ENCODE measurements at places on chromosomes 7 and 10. TPM values are rescaled to one million over a fixed set of nuclear protein-coding genes. Genes with fewer than 3 reads are reported as not detected.

The ZPBP gene
- not detected for total RNA-seq

The ADAM12 gene
- 1.8 TPM for total RNA-seq

The ASB4 gene
- under 0.01 TPM for total RNA-seq

The TAS2R4 gene
- 1.8 TPM for total RNA-seq

The FEZF1 gene
- not detected for total RNA-seq

The CCDC172 gene
- total RNA-seq = not detected

The RAB11FIP2 gene
- 12.6 TPM for total RNA-seq

The MSS51 gene
- total RNA-seq = 0.90 TPM

The TMEM270 gene
- not detected for total RNA-seq

The PNLIPRP3 gene
- total RNA-seq = 53.2 TPM

The GIMAP7 gene
- not detected for total RNA-seq

The PRTFDC1 gene
- total RNA-seq = 2.4 TPM

The SNX8 gene
- 8.7 TPM for total RNA-seq

The C10orf143 gene
- total RNA-seq = 0.26 TPM

The TMEM26 gene
- total RNA-seq = under 0.01 TPM

The PSD gene
- total RNA-seq = under 0.01 TPM

The MMRN2 gene
- 6.1 TPM for total RNA-seq

The MOSPD3 gene
- 1.8 TPM for total RNA-seq

The PDLIM1 gene
- 20.2 TPM for total RNA-seq

The GIMAP5 gene
- not detected for total RNA-seq

The HECW1 gene
- under 0.01 TPM for total RNA-seq

The GATA3 gene
- under 0.01 TPM for total RNA-seq

The SPDYE8 gene
- not detected for total RNA-seq

The SPDYE16 gene
- not detected for total RNA-seq

The AP4M1 gene
- 13.3 TPM for total RNA-seq

The KCNMA1 gene
- total RNA-seq = 16.3 TPM

The BICC1 gene
- 1.1 TPM for total RNA-seq

The INA gene
- total RNA-seq = 0.26 TPM

The PRR15 gene
- total RNA-seq = 2.1 TPM

The ASB15 gene
- total RNA-seq = not detected

The GRID1 gene
- total RNA-seq = under 0.01 TPM

The EPHA1 gene
- 51.5 TPM for total RNA-seq

The GRM3 gene
- total RNA-seq = not detected

The MIOS gene
- 36.3 TPM for total RNA-seq

The FAM24A gene
- total RNA-seq = not detected

The MNX1 gene
- total RNA-seq = 0.13 TPM

The IKZF1 gene
- total RNA-seq = under 0.01 TPM

The NKX1-2 gene
- 2.1 TPM for total RNA-seq

The ANKIB1 gene
- 42.1 TPM for total RNA-seq

The ADIRF gene
- total RNA-seq = 25.3 TPM

The SPDYE2B gene
- not detected for total RNA-seq

The CLRN3 gene
- total RNA-seq = not detected

The TMEM176A gene
- not detected for total RNA-seq

The PON3 gene
- 0.64 TPM for total RNA-seq

The ITGB8 gene
- total RNA-seq = 13.8 TPM

The MRC1 gene
- total RNA-seq = under 0.01 TPM
